ENCODE measurements at places on chromosomes 1 and 21.

- DNase-seq = no peak
Observed at GRCh38 chr1:184219414-184219813, 167.4 kb upstream of the C1orf21 start.

DNA sequence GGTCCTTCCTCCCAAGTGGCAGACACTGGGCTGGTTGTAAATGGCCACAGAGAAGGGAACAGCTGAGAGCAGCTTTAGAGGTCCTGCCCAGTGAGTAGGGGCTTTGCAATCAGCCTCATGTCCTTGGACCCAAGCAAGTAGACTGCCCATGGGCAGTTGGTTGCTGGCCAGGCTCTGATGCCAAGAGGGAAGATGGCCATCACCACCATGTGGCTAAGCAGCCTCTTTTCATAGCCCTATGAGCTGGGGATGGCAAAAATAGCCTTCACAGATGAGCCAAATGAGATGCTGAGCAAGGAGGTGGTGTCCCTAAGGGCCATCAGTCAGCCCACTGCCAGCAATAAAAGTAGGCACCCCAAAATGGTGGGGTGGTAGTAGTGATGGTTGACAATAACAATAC is 3.2 kb downstream of the DISP3 start:
- DNase-seq = no peak

DNA sequence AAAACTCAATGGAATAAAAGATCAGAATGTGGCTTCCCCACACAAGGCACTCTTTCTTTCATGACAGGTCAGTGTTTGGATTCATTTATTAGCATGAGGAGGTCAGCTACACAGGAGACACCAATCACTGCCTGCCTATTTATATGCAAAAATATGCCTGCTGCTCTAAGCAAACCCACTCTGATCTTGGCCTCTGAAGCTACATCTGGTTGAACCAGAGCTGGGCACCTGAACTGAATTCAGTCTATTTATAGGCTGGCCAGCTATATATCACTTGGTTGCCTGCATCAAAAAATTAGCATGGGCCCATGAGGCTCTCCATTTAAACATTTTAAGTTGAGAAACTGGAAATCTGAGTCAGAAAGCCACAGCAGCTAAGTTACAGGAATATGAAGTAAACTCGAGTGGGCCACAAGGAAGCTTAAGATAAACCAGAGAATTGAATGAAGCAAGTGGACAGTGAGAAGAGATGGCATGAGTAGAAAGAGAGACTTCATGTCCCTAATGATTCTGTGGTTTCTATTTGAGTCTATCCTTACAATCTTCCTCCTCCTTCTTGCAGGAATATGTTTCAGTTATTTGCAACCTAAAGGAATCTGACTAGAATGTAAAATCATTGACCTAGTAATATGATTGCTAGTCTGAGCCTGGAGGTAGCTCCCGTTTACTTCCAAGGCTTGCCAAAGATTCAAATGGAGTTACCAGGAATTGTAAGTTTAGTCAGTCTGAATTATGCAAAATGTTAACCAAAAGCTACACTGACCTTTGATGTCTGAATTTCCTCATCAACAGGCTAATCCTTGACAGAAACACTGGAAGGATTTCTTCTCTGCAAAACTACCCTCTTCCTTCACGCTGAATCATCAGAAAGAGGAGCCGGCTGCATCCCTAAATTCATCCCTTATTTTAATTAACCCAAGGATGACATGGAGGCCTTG is 17.7 kb downstream of the DDAH1 start:
- no peak for DNase-seq

- no peak for DNase-seq
Observed at GRCh38 chr1:178821134-178821866, 49.6 kb downstream of the ANGPTL1 start.

DNA sequence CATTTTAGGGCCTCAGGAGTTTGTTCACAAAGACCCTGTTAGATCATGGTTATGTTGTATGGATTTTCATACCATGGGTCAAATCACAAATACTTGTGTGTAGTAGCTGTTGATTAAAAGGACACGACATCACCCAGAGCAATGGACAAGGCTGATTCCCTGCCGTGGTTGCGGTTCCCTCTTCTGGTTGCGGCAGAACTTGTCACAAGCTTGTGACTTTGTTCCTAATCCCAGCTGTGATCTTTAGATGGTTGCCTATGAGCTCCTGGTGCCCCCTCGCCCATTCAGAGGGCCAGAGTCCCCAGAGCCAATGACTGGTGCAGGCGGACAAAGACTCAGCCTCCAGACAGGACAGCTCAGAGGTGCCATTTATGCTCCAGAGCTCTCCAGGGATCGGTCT is 11.8 kb upstream of the SDHB start:
- DNase-seq = no peak

DNA sequence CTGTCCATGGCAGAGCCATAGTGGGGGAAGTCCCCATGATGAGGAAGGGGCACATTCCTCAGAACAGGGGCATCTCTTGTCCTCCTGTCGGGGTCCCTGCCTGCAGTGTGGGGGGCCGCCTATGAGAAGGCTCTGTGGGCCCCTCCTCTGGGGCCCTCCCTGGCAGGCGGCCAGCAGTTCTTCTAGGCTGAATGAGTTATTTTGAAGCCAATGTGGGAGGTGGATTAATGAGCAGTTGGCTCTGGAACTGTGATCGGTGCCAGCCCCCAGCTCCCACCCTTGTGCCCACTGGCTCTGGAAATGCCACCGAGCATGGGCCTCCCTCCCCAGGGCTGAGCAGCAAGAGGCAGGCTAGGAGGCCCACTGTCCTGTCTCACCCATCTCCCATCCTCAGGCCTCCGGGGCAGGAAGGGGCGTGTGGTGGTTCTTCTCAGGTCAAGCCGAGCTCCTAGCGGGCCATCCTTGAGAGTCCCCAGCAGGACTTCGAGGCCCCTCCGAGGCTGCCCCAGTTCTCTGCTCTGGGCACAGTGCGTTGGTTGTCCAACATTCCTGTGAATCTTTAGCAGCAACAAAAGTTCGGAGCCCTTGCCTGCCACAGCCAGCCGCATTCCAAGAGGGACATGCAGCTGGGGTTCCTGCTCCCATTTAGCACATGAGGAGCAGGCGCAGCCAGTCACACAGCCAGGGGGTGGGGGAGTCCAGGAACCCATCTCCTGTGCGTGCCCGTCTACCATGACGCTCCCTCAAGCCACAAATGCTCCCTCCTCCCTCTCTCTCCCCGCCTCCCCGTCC is 57.2 kb downstream of the EDN2 start:
- DNase-seq = no peak
